SIG-M5 (cell line): ENCODE measurements at places on chromosomes 1 and 21.
A peak's percentile ranks its signal among the peaks of the same experiment; 100 is the strongest.

DNA sequence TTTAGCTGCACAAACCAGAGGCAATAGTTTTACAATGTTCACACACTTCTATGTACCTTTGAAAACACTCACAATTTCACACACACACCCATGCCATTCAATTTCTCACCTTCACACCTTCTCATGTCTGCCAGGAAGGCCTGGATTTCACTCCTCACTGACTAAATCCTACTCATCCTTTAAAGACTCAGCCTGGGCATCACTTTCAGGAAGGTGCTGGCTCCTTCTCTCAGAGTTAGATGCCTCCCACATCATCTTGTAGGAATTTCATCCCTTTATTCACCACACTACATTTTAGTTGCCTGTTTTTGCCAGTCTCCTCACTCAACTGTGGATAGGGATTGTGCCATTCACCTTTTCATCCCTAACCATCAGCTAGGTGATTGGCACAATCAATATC lies 2.3 kb downstream of the IL20 start:
- no peak for DNase-seq

- DNase-seq, result peak; percentile 87
Measured at GRCh38 chr1:206685769-206686477, 1.2 kb downstream of the MAPKAPK2 start.

- no peak for DNase-seq
Measured at GRCh38 chr1:100009458-100009857, 39.7 kb downstream of the SLC35A3 start.

DNA sequence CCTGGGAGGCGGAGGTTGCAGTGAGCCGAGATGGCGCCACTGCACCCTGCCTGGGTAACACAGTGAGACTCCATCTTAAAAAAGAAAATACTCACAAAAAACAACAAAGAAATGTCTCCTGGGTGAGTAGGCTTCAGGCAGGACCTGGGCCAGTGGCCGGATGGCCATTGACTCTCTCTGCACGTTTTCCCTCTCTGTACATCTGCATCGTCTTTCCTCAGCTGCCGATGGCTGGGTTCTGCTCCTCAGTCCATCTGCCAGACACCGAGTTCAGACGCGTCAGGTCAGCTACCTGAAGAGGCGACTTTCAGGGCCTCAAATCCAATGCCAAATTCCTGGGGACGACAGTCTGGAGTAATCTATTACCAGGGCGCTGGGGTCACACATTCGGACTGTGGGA lies 199.3 kb downstream of the CAMTA1 start:
- no peak for DNase-seq

DNA sequence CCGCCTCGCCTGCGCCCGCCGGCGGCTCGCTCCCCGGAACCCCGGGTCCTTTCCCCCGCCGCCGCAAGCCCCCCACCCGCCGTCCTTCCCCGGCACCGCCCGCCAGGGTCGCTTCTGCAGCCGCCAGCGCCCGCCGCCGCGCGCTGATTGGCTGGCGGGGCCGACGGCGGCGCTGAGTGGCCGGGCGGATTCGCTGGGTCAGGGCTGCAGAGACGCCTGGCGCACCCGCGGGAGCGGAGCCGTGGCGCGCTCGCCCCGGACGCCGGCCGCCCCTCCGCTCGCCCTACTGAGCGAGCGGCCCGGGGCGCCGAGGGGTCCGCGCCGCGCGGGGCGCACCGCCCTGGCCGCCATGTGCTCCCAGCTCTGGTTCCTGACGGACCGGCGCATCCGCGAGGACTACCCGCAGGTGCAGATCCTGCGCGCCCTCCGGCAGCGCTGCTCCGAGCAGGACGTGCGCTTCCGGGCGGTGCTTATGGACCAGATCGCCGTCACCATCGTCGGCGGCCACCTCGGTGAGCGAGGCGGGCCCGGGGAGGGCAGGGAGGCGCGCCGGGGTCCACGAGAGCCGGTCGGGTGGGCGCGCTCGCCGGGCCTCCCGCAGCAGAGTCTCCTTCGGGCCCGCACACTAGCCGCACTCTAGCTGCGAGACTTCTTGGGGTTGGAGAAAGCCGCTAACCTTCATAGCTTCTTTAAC lies at the start of gene RIMKLA:
RIMKLA (plus strand) TSS at position 207 of the 694 bp plus-strand sequence; CDS start at position 350, 143 bp downstream.
- DNase-seq, result no peak
